ENCODE measurements at places on chromosomes 13 and 19.

- DNase-seq, result no peak
Observed at GRCh38 chr19:55670280-55671053, 4.6 kb upstream of the EPN1 start.

DNA sequence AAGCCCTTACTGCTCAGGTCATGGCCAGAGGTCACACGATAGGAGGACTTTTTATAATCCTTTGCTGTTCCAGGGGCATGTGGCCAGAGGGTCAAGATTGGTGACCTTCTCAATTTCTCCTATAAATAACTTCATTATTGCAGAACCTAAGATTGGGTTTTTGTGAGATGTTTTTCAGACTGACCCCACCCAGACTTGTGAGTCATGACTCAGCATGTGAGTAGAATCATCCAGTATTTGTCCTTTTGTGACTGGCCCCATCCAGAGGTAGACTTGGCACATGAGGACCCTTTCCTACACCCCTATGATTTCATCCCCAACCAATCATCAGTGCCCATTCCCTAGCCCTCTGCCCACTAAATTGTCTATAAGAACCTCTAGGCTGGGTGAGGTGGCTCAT lies 84.5 kb upstream of the ABCC4 start:
- no peak for DNase-seq

DNA sequence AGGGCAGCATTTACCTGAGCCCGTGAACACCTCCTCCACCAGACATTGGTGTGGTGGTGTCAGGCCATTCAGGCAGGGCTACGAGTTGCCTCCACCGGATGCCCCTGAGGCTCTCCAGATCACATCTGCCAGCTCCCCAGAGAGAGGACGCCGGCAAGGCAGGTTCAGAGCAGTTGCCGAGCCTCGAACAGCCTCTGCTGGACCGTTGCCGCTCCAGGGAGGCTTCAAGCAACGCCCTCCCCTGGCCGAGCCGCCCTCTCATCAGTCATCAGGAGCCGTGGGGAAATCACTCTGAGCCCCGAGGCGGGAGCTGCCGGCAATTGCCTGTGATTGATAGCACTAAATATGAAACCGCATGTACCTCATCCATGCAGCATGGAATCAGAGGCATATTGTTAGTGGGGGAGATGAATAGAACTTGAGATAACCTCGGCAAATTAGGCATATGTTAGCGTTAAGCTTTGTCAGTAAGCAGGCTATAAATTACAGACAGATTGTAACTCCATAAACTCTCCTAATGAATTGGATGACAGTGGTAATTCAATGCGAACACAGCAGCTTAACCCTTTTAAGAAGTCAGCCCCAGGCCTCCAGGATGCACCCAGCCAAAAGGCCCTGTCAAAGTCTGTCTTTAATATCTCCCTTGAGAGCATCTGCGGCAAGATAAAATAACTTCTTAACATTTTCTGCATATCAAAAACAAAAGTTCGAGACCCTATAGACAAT lies 29.8 kb upstream of the SPACA7 start:
- DNase-seq, result no peak

DNA sequence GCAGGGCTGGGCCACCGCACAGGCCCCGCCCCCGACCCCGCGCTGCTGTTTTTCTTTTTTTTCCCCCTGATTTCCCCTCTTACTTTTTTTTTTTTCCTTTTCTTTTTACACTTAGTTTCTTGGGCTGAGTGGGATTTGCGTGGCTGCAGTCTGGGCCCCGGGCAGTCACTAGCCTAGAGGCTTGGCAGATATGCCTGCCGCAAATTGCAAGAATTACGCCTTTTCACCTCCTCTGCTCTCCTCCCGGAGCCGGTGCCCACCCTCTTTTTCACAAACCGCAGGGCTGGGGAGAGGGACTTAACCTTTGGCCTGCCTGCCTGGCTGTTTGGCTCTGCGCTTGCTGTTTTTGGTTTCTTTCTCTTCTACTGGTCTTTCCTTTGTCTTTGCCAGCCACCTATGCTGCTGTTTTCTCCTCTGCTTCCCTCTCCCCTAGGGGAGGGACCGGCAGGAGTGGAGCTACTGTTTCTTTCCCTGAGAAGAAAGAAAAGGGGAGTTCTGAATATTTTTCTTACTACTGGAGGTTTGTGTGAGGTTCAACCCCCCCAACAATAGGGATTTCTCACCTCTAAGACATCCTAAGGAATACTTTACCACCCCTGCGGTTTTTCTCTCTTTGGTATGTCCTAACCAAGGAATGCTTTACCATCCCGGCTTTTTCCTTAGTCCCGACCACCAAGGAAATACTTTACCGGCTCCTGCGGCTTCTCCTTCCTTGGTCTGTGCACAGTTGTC lies 11.0 kb downstream of the ZNF552 start:
- DNase-seq, result peak; percentile 77

- DNase-seq, result no peak
Observed at GRCh38 chr13:24680258-24680920, at the start of gene ATP12A. ATP12A (plus strand) TSS chr13:24680408; CDS start chr13:24680744, 336 bp downstream.

- DNase-seq, result peak; percentile 19
Observed at GRCh38 chr13:37187105-37187504, 81.6 kb upstream of the CSNK1A1L start.

GRCh38 chr13:84208246-84208910 lies 326.1 kb upstream of the SLITRK1 start:
- no peak for DNase-seq

- DNase-seq, result no peak
Observed at GRCh38 chr19:6150289-6150688, 14.8 kb downstream of the ACSBG2 start.

DNA sequence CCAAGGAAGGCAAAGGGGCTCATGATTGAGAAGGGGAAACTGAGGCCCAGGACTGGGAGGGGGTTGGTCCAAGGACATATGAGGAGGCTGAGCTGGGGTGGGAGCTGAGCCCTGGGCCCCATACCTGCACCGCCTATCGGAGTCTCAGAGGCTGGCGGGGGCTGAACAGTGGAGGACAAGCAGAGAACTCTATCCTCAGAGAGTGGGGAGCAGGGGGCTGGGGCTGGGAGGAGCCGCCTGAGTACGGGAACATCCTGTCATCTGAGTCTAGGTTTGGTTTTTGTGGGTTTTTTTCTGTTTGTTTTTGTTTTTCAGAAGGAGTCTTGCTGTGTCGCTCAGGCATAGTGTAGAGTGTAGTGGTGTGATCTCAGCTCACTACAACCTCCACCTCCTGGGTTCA lies 6.2 kb downstream of the ARRDC2 start:
- no peak for DNase-seq

GRCh38 chr13:25904830-25905229 lies 147.0 kb downstream of the SHISA2 start:
- DNase-seq, result no peak

Measured in GM03348 (cell line).